Cortex of kidney (tissue), 1 donor: ENCODE measurements at places on chromosomes 4 and X.

- no peak for DNase-seq
Measured at GRCh38 chr4:11223311-11223710, 205.4 kb downstream of the HS3ST1 start.

DNA sequence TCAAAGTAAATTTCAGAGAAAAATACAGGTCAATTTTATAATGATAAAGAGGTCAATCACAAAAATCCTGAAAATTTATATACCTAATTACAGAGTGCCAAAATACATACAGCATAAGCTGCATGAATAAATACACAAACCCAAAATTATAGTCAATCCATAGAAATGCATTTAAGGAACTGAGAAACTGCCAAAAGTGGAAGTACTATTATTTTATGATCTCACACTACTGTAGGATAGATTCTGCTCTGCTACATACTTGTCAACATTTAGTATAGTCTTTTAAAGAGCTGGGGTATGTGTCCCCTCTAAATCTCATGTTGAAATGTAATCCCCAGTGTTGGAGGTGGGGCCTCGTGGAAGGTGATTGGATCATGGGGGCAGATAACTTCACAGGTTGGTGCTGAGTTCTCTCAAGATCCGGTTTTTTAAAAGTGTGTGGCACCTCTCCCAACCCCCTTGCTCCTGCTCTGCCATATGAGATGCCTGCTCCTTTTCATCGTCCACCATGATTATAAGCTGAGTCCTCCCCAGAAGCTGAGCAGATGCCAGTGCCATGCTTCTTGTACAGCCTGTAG lies 31.8 kb downstream of the CHIC2 start:
- DNase-seq, result no peak

DNA sequence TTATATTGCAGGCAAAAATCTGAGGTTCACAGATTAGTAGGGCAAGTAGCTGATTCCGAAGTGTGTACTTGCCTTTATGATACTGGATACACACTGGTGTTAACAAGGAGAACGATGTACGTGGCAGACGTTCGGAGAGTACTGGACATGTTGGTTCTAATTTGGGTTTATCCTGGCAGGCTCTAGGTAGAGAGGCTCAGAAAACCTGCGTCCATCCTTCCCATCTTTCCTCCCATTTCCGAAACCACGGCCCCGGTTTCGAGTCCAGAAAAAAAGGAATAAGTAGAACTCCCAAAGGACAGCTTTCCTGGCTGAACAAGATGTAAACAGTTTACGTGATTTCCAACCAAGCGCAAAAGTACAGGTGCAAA lies 351 bp upstream of the SLC30A9 start:
- DNase-seq, result no peak

DNA sequence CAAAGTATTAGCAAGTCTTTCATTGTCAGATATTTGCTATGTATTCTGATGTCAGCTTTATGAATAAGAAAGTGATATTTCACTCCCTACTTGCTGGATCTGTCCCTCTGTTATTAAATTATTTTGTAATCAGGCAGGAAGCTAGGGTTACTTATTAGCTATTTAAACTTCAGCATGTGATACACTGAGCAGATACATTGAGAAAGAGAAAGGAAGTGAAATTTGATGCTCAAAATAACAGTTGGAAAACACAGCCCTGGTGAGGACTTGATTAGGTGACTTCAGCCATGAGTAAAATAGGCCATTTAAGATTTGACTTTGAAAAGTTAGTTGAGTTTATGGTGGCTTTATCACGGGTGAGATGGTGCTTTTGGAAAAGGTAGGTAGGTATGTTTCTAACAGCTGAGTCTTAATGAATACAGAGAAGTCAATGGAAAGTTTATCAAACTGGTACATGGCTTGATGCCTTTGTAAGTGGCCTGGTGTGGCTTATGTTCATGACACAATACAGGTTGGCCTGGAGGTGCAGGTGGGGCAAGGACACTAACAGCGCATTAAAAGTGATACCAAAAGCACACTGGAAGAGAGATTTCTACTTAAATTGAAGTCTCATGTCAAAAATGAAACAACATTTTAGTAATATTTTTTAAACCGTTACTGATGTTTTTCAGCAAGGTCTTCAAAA lies 321.2 kb upstream of the SPOCK3 start:
- no peak for DNase-seq

- DNase-seq, result no peak
Measured at GRCh38 chr4:40728333-40728732, 21.4 kb upstream of the NSUN7 start.

DNA sequence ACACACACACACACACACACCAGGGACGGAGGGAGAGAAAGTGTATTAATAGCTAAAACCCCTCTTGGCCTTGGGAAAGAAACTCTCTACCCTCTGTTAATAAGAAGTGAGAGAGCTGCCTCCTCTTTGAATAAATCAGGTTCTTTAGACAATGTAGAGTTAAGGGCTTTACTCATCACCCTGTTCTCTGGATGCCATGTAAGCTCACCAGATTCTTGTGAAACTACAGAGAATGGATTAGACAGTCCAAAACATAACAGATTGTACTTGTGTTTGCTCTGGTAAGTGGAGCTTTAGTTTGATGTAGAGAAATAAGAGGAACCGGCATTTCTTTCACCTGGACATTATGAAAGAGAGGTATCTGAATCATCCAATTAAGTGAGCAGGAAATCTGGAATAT lies 263.2 kb downstream of the DMD start:
- DNase-seq, result no peak

- DNase-seq, result no peak
Measured at GRCh38 chr4:26459054-26459755, 31.1 kb downstream of the CCKAR start.

GRCh38 chr4:11334887-11335286 lies 93.8 kb downstream of the HS3ST1 start:
- no peak for DNase-seq

GRCh38 chr4:100286636-100287035 lies 96.4 kb upstream of the DDIT4L start:
- no peak for DNase-seq

- DNase-seq, result no peak
Measured at GRCh38 chr4:104531390-104531789, 36.7 kb upstream of the CXXC4 start.

DNA sequence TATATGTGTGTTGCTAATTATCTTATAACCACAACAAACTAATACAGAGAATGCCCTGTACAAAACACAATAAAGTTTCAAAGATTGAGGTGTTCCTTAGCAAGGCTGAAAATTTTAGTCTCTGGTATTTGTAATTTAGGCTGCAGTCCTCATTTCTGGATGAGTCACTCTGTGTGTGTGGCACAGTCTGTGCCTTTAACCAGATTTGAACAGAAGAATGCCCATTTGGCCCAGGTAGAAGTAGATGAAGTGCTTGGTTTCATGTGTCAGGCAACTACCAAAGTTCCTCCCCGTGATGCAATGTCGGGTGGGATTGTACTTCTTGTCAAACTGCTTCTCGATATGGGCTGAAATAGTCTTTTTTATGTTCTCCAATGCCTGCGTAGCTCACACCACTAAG lies 91.6 kb upstream of the H2AZ1 start:
- DNase-seq, result no peak

DNA sequence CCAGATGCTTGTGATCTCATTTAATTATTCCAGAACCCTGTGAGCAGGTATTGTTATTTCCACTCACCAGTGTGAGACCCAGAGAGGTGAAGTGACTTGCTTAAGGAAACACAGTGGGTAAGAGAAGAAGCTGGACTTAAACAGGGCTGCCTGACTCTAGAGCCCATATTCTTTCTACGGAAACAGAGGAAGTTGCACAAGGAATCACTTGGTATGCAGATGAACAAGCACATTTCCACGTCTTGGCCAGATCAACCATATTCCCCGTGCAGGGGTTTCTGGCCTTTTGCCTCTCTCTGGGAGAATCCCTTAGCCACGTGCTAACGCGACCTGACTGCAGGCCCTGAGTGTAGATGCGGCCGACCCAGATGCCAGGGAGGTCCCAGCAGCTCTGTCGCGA lies 195.5 kb upstream of the ATP6AP2 start:
- no peak for DNase-seq

- no peak for DNase-seq
Measured at GRCh38 chrX:53288189-53288588, 6.8 kb upstream of the IQSEC2 start.

GRCh38 chr4:120080533-120080932 lies 13.9 kb upstream of the MAD2L1 start:
- no peak for DNase-seq

DNA sequence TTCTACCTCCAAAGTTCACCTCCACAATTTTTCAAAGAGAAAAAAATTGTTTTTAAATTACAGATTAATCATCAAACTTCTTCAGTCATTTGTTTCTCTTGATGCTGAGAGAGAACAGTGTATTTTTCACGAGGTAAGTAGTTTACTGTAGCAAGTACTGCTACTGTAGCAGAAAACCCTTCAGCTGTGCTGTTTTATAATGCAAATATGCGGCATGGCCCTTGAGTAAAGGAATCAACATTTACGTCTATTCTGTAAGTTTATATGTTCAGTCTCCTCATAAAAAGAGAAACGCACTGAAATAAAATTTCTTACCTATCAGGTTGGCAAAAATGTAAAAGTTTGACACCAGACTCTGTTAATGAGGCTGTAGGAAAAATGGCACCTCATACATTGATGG lies 399.0 kb downstream of the NKX6-1 start:
- DNase-seq, result no peak

GRCh38 chr4:6771229-6771671 lies 11.3 kb upstream of the KIAA0232 start:
- DNase-seq, result no peak

GRCh38 chrX:45771114-45771513 lies 570.4 kb upstream of the DIPK2B start:
- DNase-seq, result no peak

DNA sequence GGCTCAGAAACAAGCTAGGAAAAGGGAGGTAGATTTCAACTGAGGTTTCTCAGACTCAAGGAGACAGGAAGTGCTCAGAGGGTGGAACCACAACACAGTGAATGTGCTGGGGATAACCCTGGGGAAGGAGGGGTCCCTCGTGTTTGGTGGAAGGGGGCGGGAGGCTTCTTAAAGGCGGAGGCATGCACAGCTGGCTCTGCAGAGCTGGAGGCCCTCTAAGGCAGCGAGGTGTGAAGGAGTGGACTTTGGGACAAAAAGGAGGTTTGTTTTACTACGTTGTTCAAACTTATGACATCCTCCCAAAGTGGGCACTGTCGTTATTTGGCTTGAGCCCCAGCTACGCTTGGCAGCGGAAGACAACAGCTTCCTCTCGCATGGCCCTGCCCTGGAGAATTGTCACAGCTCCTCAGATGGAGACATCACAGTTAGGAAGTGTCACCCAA lies 21.7 kb upstream of the MTM1 start:
- DNase-seq, result no peak

GRCh38 chrX:154431341-154431740 lies 2.9 kb downstream of the ATP6AP1 start:
- no peak for DNase-seq

GRCh38 chr4:101348995-101349800 lies 1.9 kb upstream of the PPP3CA start:
- no peak for DNase-seq

- DNase-seq, result no peak
Measured at GRCh38 chrX:19556202-19556601, 40.9 kb upstream of the MAP3K15 start.

DNA sequence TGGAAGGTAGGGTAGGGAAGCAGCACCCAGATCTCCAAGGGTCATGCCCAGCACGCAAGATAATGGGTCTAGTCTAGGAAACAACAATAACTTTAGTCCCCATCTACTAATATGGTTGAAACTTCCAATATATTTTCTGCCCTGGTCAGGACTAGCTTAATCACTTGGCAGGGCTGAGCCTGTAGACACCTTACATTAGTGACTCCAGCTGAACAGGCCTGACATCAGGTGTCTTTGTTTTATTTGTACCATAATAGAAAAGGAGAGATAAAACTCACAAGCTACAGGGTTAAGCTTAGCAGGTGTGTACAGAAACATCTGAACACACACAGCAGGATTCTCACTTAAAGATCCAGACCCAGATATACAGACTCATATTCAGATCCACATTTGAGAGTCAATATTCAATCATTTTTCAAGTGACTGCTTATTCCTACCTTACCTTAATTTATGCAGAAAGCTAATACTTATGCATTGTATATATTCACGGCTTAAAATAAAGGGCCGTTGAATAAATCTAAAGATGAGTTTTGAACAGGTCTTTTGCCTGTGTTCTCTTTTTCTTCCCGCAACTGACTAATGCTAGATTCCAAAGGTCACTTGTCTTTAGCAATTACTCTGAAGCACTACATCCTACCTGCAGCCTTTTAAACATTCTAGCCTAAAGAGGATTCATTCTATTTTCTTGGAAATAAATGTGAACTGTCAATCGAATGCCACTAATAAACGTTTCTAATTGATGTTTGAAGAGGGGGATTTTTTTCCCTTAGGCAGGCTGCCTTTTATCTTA lies 745.3 kb downstream of the RPA4 start:
- DNase-seq, result no peak

DNA sequence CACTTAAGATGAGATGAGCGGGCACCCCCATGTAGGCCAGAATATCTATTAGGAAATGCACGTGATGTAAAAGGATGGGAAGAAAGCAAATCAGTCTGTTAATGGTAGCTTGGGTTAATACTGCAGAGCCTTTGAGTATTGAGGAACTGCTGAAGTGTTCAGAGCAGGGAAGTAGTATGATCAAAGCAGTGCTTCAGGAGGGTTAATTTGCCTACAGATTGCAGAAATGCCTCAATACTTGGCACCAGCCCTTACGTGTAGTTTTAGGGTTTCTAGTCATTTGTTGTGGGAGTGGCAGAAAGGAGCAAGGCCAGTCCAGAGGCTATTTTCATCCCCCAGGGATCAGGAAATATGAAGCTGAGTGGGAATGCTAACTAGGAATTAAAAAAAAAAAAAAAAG lies 19.7 kb downstream of the ZFX start:
- DNase-seq, result no peak
